ENCODE measurements at places on chromosomes 16 and 17.
A peak's percentile ranks its signal among the peaks of the same experiment; 100 is the strongest.

GRCh38 chr17:38705803-38706504 is 881 bp downstream of the MLLT6 start:
- peak; percentile 90 for DNase-seq

GRCh38 chr16:47196457-47196856 is 52.7 kb upstream of the NETO2 start:
- DNase-seq = no peak

- no peak for DNase-seq
Measured at GRCh38 chr16:87115646-87116045, 201.5 kb downstream of the C16orf95 start.

GRCh38 chr17:36885153-36885735 is 52.0 kb upstream of the LHX1 start:
- DNase-seq = no peak

DNA sequence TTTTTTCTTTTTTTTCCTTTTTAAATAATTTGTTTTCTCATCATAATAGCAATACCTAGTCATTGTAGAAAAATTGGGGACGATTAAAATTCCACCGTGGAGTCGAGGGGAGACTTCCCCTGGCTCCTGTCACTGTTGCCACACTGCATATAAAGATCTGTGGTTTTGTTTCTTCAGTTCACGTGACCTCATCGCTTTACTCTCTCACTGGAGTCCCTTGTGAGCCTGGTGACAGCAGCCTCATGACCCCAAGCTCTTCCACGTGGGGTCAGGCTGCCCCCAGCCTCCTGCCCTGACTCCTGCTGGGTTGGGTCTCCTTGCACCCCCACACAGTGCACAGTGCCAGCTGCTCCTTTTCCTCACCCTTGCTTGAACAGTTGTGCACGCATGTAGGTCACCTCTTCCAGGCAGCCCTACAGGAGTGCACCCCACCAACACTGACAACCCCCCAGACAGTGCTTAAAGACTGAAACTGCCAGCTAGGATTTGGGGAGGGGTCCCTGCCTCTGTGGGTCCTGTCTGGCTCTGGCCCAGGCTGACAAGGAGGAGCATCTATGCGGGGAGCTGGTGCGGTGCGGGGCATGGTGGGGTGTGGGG is 7.3 kb upstream of the METRNL start:
- no peak for DNase-seq
